ENCODE measurements at places on chromosomes 4 and X.
A peak's percentile ranks its signal among the peaks of the same experiment; 100 is the strongest.

- no peak for DNase-seq
These were observed 213.2 kb upstream of the RPS6KA3 start for GRCh38 chrX:20479896-20480295.

- peak; percentile 31 for DNase-seq
These were observed 339 bp downstream of the CUL4B start for GRCh38 chrX:120560405-120560841.

DNA sequence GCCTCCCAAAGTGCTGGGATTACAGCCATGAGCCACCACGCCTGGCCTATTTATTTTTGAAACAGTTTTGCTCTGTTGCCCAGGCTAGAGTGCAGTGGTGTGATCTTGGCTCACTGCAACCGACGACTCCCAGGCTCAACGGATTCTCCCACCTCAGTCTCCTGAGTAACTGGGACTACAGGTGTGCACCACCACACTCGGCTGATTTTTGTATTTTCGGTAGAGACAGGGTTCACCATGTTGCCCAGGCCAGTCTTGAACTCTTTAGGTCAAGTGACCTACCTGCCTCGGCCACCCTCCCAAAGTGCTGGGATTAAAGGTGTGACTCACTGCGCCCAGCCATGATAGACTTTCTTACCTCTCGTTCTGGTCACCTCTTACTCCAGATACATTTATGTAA lies 124.0 kb downstream of the UBE2K start:
- DNase-seq = no peak

DNA sequence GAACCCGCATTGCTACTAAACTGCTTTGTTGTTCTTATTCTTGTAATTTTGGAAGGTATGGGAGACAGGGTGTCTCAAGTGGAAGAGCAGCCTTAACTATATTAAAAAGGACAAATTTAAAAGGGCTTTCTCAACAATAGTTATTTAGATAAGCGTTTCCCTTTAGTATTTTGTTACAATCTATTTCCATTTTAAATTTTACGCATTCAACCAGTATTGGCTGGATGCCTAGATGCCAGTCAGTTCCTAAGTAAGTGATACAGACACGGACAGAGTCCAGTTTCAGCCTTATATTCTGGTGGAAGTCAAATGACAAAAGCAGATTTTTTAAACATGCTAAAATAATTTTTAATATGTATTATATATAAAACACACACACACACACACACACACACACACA lies 28.3 kb downstream of the FAT1 start:
- no peak for DNase-seq

GRCh38 chrX:9171841-9172463 lies 138.0 kb upstream of the FAM9B start:
- no peak for DNase-seq

GRCh38 chrX:29587107-29587506 lies 628.3 kb upstream of the MAGEB2 start:
- no peak for DNase-seq

DNA sequence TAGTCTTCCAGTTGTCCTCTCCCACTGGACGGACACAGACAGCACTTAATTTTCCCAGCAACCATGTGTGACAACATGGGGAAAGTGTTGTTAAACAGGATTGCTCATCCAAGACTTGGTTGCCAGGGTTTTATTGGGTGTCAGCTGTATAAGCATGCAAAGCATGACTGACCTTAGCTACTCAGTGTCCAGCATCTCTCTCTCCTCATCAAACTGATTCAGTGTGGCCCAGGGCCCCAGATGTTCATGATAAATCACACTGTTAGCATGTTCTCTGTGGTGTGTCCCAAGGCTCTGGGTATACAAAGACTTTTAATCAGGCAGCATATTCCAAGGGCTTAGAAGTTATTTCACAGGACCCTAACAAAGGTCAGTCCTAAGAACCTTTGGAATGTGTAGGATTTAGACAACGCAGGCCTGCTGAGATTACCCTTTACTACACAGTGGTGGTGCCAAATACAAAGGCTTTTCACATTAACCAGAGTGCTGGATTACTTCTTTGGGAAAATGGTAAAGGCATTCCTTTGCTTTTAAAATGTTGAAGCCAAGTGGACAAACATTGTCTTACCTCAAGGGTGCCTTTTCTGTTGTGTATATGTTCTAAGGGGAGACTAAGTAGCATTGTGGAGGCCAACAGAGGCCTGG lies 213.3 kb downstream of the GLUD2 start:
- no peak for DNase-seq

- DNase-seq = no peak
These were observed 35.8 kb downstream of the ATXN3L start for GRCh38 chrX:13283950-13284546.

GRCh38 chr4:54016504-54016903 lies 47.9 kb downstream of the CHIC2 start:
- DNase-seq = no peak

- DNase-seq = peak; percentile 3
These were observed 7.8 kb downstream of the LARP1B start for GRCh38 chr4:128068918-128069317.

- no peak for DNase-seq
These were observed 127.0 kb upstream of the SH3RF1 start for GRCh38 chr4:169397762-169398161.

DNA sequence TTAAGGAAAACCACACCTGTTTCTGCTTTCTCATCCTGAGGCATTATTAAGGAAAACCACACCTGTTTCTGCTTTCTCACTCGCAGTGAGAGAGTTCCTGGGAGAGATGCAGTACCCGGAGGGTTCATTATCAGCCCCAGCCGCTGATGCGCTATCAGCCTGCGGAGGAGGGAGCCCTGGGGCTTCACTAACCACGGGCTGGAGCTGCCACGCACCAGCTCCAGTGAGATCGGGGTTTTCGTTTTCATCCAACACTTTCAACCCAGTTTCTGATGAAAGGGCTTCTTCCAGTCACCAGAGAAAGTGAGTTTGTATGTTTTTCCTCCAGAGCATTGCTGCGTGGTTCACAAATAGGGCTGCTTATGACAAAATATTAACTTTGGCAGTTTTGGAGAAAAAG lies 93.2 kb upstream of the PRKX start:
- DNase-seq = no peak

DNA sequence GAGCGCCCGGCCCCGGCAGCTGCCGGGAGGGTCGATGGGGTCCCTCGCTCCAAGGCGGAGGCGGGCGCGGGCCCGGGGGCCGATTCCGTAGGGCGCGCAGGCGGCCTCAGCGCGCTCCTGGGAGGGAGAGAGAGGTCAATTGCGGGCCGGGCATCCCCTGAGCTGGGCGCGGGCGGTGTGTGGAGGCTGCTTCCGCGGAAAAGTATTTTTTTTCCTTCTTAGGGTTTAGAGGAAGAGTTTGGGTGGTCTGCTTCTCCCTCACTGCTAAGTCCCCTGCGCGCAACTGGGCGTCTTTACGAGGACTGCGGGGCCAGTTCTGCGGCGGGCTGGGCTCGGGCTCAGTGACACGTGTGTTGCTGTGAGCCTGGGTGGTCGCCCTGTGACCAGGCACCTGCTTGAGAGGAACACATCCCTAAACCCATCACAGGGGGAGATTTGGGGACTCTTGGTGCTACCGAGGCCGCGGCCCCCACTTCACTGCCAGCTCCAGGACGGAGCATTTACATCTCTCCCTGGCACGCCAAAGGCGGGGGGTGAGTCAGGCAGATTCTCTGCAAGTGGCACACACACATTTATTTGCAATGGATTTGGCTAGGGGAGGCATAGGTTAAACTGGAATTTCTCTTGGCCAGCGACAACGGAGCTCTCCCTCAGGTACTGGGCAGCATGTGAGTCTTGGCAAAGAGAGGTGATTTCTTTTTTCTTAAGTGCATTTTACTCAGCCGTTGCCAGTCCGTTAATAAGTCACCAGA lies 151.2 kb upstream of the SLC4A4 start:
- peak; percentile 6 for DNase-seq

DNA sequence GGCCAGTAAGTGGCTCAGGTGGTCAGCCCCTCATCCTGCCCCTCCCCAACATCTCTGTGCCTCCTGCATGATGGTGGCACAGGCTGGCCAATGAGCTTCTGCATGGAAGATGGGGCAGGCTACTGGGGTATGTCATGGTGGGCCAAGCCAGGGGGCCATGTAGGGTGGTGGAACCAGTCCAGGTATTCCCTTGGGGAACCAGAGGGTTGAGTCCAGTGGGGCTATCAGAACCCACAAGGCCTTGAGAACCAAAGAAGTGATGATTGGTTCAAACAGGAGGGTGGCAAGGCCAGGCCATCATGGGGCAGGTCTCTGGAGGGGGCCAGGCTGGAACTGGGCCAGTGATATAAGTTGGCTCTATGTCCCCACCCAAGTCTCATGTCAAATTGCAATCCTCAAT lies 18.8 kb upstream of the PPP2R2C start:
- no peak for DNase-seq

GRCh38 chr4:3477750-3478430 lies 14.8 kb downstream of the DOK7 start:
- no peak for DNase-seq

DNA sequence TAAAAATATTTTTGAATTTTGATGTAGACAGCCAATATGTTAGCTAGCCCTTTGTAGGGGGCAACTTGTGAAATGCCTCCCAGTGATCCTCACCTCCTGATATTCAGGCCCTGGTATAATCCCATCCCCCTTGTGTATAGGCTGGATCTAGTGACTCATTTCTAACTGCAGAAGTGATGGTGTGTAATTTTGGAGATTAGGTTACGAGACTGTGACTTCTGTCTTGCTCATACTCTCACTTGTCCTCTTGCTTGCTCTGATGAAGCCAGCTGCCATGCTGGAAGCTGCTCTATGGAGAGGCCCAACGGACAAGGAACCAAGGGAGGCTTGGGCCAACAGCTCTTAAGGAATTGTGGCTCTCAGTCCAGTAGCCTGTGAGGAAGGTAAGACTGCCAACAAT lies 61.7 kb downstream of the GPR82 start:
- DNase-seq = no peak
